ENCODE measurements at places on chromosomes 13 and 19.
A peak's percentile ranks its signal among the peaks of the same experiment; 100 is the strongest.

DNA sequence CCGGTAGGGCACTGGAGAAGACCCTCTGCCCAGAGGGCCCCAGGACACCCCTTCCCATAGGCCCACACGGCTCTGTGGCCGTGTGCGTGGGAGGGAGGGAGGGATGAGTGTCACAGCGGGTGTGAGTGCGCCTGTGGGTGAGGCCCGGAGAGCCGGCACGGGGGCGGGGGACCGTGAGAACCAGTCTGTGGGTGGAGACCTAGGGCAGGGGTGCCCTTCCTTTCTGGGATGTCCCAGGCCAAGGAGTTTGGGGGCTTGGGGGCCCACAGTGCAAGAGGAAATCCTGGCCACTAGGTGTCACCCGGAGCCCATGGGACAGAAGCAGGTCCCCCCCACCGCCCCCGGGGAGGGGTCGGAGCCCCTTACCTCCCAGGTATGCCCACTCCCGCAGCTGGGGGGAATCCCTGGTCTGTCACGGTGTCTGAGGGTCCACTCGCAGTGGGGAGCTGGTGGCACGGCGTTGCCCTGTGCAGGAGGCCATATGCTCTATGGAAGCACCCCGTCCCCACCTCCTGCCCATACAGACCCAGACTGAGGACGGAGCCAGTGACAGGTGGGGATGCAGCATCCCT is 16.0 kb upstream of the SLC7A10 start:
- peak; percentile 59 for DNase-seq

GRCh38 chr19:309206-309565 is 18.0 kb upstream of the PLPP2 start:
- DNase-seq, result no peak

DNA sequence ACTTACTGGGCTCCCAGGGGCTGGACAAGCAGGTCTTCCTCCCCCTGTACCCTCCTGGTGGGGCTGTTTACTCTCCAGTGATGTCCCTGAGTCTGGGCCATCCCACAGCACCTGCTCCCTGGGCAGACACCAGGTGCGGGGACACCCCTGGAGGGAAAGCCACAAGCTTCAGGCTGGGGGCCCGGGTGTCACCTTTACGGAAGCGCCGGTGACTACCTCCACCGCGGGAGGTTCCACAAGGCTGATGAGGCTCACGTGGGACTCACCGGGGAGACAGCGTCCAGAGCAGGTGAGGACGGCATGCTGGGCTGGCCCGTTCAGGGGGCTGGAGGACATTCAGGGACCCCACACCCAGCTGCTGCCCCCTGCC is 24.9 kb downstream of the NFILZ start:
- peak; percentile 54 for DNase-seq

GRCh38 chr13:64910096-64910495 is 2320.0 kb downstream of the PCDH9 start:
- DNase-seq, result no peak

DNA sequence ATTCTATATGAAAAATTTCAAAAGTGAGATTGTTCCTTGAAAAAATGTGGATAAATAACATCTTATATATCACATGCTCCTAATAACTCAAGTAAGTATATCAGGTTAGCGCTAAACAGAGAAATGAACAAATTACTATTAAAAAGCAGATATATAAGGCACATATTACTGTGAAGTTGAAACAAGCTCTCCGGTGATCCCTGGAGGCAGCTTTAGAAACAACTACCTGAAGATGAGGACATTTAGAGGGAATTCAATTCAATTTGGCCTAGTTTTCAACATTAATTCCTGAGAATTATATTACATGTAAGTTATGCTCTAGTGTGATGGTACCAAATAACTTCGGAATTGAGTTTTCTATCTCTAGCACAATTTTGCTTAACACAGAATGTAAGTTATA is 1373.6 kb upstream of the SPRY2 start:
- DNase-seq, result no peak

GRCh38 chr19:362683-363082 is 18.1 kb upstream of the MIER2 start:
- DNase-seq, result no peak

GRCh38 chr13:58633226-58633625 is 1001.7 kb downstream of the PCDH17 start:
- DNase-seq, result no peak

Data from activated T-cell treated with anti-CD3 and anti-CD28 coated beads, Interleukin-2, amount 50 U/mL, for 48 hours (primary cell).